ENCODE measurements at places on chromosomes 7 and 10.

GRCh38 chr7:151167197-151167961 lies at the start of gene GBX1:
Gene GBX1, minus strand, starts transcription at chr7:151167694. Its CDS starts 146 bp downstream, at chr7:151167548.
- DNase-seq: no peak

DNA sequence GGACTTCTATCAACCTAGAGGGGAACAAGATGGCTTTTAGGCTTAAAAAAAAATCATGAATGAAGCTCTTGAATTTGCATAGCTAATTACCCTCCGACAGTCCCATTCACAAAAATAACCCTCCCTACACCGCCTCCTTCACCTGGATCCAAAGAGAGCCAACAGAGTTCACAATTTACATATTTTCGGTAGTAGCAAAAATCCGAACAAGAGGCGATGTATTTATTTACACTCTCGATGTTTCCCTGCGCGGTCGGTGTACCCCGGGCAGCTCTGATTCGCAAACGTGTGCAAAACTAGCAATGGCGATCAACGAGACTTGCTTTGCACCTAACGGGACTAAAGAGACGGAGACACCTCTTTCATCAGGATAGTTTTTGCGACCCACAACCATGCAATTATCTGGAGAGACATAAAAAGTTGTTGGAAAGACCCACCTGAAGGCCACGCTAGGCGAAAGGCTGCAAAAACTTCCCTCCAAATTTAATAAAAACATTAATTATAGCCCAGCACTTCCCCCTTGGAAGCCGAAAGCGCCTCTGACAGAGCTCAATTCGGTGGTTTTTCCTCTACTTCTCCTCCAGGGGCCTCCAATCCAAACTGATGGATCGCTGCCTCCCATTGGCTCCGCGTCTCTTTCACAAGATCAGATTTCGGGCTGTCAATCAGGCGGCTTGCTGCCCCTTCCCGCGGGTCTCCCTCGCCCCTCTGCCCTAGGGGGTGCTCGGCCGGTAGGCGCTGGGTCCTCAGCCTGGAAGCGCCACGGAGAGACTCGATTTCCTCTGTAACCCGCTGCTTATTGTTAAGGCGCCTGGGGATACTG lies at the start of gene ETV1:
TSS of gene ETV1 (minus strand) at position 541 of the 823 bp plus-strand sequence. CDS start 614 bp downstream, outside the sequence.
- DNase-seq: no peak

GRCh38 chr10:8379906-8380832 lies 325.7 kb downstream of the GATA3 start:
- peak; percentile 32 for DNase-seq

DNA sequence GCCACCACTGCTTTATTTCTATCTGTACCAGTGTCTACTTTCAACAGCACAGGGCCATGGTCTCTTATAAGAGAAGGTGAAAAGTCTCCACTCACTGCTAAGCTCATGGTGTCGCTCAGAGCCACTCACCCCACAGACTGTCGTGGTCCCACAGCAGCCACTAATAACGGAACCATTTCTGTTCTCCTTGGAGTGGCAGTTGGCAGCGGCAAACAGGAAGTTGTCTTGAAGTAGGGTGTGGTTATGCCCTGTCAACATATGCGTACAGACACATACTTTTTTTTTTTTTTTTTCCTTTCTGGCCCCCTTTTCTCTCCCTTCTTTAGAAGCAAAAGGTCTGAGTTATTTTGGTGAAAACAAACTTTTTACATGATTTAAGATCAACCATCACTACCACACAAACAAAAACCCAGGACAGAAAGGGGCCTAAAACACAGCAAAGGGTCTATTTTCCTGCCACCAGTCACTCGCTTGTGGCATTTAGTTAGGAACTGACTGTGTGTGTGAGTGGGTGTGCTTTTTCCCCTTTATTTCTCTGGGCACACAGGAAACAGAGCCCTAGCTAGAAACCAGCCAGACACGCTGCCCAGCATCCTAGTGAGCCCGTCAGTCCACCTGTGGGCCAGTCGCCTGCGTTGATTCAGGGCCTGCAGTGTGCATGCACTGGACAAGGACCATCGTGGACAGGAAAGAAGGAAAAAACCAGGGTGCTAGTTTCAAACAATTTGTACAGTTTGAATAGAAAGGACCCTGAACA lies 96.7 kb upstream of the EFCAB10 start:
- DNase-seq: no peak

DNA sequence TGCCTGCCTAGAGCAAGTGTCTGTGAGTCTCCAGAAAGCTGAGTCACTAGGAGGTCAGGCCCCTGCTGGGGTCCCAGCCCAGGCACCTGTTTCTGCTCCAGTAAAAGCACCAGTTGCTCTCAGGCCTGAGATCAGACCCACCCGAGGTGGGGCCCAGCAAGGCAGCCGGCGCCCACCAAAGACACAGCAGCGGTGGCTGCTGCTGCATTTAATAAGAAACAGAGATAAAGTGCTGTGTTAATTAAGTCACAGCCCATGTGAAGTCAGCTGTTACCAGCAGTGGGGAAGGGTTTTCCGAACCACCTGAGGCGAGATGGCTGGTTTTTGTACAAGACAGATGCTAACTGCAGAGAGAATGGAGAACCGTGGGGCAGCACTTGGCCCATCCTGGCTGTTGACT lies 12.1 kb upstream of the LRRC18 start:
- no peak for DNase-seq
